ENCODE measurements at places on chromosomes 13 and 19.

GRCh38 chr13:112453207-112453829 is 77.2 kb downstream of the SPACA7 start:
- no peak for DNase-seq

DNA sequence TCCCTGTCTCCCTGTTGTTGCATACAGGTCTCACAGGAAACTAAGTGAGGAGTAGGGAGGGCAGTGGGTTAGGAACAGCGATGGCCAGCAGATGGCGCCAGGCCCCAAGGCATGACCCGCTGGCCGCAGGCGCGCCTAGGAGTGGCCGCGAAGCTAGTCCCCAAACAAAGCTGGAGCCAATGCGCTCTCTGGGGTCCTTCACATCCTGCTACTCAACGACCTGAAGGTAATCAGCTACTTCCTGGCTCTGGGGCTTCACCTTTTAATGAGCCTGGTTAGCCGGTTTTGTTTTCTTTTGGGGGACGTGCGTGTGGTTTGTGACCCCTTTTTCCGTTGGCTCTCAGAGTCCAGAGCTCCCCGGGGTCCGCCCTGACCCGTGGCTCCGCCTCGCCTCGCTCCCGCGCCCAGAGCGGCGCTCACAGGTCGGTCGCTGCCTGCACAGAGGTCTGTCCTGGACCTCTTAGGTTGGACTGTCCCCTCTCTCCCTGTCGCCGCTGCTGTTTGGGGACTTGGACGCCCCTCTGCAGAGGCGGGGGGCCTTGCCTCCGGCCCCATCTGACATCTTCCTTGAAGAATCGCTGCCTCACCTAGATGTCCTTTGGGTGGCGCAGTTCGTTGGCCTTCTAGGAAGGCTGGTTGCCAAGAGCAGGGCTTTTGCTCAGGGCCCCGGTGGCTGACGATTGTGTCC is 62.2 kb upstream of the GTF3A start:
- DNase-seq = peak; percentile 80

- DNase-seq = no peak
Observed at GRCh38 chr19:47021536-47022139, 2.0 kb downstream of the NPAS1 start.

GRCh38 chr13:109387471-109387870 is 398.9 kb downstream of the IRS2 start:
- no peak for DNase-seq

DNA sequence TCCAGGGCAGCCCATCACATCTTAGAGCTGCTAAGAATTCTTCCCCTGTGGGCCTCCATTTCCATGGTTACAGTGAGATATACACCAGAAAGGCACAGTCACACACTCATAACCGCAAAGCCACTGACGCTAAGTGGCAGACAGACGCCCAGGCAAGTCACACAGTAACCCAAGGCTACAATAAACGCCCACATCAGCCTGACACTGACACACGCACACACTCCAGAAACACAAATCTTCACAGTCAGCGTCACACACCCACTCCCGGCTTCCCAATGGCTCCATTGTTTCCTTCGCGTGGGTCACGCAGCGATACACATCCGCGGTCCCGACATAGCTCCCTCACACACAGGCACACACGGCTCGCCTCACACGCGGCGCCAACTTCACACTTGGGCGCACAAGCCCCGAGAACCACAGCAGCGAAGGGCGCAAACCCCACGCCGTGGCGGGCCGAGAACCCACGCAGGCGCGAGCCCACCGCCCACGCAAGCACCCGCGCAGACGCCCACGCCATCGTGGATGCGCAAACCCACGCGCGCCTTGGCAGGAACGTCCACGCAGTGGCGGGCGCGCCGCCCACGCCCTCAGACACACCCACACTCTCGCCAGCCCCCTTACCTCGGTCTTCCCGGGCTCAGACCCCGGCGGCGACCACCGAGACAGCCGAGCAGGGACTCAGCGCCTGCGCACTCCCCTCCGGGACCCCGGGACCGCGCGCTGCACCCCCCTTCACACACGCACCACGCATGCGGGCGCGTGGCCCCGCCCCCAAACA is at the start of gene ZNF667:
ZNF667 (minus strand) TSS at position 695 of the 778 bp plus-strand sequence. CDS start 14,975 bp downstream, outside the sequence.
- DNase-seq = peak; percentile 39

DNA sequence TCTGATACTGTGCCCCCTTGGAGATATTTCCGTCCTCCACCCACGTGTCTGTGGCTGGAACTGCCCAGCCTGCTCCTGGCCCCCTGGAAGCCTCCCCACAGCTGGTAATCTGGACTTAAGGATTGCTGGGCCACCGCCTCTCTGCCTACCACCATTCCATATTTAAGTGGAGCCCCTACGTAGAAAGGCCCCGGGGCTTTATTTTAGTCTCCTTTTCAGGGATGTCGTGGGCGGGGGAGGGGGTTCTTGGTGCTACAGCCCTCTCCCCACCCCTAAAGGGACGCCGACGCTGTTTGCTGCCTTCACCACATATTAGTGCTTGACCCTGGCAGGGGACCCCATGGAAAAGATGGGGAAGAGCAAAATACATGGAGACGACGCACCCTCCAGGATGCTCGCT is 2.7 kb upstream of the NOP53 start:
- DNase-seq = no peak

DNA sequence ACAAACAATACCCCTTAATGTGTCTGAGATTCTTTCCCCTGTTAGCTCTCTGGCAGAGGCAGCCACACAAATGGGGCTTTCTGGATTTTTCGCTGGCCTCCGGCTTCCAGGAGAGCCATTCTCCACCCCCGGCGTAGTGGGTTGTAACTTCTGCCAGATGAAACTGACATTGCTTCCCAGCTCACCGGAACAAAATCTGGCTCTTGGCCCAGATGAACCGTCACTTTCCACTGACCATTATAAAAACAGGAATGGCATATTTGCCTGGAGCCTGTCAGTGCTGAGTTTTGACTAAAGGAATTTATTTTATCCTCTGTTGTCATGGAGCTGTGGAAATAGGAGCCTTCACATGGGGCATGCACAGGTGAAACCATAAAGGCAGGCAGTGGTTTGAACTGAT is 120.6 kb upstream of the GPR12 start:
- DNase-seq = no peak

DNA sequence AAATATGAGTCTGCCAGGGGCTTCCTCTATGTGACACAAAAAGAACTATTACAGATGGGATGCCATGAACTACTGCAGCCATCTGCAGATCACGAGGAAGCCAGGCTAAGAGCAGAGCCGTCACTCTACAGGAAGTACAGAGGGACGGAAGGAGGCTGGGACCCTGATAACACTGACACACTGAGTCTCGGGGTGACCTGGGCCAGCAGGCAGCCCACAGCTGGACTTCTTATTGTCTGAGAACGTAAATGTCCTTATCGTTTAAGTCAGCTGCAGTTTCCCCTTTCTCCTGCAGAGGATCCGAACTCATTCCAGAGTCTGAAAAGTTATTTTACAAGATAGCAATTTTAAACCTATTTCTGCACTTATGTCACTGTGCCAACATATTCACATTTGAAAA is 20.7 kb downstream of the PARP4 start:
- DNase-seq = no peak

GRCh38 chr19:35041548-35042055 is at the start of gene HPN:
Gene HPN (plus strand): TSS chr19:35041721. CDS start chr19:35042507, 786 bp downstream.
- DNase-seq = no peak

DNA sequence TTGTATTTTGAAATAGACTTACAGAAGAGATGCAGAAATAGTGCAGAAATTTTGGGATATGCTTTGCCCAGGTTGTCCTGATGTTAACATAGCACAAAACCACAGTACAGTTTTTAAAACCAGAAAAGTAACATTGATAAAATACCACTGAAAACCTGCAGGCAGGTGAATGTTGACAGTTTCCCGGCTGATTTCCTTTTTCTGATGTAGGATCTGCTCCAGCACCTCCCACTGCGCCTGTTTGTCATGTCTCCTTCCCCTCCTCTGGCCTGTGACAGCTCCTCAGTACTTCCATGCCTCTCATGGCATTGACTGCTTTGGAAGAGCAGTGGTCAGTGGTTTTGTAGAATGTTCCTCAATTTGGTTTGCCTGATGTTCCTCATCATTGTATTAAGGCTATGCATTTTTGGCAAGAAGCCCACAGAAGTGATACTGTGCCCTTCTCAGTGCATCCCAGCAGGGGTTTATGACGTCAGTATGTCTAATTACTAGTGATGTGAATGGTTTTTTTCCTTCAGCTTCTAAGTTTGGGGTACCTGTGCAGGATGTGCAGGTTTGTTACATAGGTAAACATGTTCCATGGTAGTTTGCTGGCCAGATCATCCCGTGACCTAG is 31.0 kb downstream of the TDRD12 start:
- DNase-seq = no peak

- no peak for DNase-seq
Observed at GRCh38 chr19:43778651-43779050, 2.1 kb downstream of the KCNN4 start.

DNA sequence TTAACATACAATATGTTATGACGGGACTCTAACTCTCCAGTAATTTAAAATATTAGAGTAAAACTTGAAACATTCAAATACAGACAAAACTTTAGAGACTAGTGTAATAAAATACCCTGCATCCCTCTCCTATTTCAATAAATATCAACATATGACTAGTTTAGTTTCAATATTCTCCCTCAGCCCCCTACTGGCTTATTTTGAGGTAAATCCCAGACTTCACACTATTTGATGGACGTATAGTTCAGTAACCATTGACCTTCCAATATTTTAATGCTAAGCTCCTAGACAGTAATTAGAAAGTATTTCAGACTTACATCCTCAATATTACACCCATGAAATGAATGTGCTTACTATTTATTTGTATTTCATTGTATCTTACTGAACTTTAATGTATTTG is 180.7 kb upstream of the STARD13 start:
- DNase-seq = no peak

DNA sequence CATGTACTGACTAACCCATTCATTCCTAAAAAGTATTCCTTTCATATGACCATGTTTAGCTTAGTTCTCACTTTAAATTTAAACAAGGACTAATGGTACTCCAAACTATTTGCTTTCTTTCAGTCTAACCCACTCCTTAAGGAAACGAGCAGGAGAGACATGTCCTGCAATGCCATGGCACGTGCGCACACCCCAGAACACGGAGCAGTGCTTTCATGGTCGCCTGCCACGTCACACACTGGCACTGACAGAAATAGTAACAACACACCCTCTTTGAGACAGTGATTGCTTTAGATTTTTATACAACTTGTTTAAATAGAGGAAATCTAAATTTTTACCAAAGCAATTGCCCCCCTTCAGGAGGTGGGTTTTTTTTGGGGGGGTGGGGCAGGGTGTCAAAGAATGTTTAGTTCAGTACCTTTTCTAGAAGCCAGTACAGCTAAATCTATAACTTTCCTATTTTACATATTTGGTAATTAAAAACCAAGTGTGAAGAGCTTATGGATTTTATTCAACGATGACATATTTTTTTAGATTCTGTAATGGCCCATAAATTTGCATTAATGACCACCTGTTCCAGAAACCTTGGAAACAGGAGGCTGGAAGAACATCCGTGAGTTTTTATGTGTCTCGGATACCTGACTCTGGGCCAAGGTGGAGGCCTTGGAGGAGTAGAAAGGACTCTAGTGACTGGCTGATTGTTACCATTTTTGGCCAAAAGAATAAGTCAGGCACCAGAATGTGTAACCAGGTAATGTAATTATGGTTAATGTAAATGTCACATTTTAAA is 247.1 kb downstream of the DCT start:
- no peak for DNase-seq

GRCh38 chr13:26695891-26696311 is 64.7 kb downstream of the GPR12 start:
- no peak for DNase-seq

GRCh38 chr19:47658431-47659348 is 49.8 kb downstream of the BICRA start:
- DNase-seq = no peak

DNA sequence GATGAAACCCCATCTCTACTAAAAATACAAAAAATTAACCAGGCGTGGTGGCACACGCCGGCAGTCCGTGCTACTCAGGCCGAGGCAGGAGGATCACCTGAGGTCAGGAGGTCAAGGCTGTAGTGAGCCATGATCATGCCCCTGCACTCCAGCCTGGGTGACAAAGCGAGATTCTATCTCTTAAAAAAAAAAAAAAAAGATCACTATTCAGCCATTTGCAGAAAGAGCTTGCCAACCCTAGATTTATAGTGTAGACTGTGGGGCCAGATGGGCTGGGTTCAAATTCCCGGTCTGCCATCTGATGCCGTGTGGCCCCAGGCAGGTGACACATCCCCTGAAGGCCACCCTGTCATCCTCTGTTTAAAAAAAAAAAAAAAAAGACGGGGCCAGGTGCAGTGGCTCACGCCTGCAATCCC is 28.9 kb downstream of the SMIM24 start:
- DNase-seq = no peak

DNA sequence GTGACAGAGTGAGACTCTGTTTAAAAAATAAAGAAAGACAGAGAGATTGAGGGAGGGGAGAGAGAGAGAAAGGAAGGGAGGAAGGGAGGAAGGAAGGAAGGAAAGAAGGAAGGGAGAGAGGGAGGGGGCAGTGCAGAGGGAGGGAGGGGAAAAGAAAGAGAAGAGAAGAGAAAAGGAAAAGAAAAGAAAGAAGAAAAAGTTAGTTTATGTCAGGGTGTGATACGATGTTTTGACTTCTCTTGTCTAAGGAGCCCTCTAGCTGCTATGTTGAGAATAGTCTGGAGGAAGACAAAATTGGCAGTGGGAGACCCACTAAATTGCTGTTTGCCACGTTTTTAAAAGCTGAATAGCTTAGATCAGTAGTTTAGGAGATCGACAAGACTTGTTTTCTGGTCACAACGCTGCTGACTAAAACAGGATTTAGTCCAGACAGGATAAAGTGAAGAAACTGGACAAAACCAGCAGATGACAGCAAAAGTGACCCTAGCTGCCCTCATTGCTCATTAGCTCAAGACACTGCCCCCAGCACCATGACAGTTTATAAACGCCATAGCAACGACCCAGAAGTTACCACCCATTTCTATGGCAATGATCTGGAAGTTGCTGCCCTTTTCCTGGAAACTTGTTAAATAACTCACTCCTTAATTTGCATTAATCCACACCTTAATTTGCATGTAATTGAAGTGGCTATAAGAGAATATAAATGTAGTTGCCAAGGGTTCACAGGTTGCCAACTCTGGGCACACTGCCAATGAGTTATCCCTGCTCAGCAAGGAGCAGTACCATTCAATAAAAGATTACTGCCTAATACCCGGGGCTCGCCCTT is 11.1 kb downstream of the TEX101 start:
- DNase-seq = no peak

DNA sequence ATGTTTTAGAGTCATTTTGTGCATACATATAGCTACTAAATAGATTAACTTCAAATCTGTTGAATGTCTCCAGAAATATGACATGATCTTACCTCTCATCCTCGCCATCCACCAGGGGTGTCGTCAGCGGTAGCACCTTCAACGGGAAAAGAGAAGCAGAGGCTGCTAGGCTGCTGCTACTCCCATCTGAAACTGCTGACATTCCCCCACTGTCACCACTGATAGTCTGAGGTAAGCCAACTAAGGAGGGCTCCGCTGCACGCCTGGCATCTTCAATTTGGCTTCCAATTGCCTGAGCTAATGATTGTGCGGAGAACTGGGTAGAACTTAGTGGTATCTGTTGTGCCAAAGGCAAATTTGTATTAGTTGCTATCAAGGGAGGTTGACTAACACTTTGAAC is 3.1 kb downstream of the TSC22D1 start:
- DNase-seq = no peak

- no peak for DNase-seq
Observed at GRCh38 chr13:100389617-100390016, 199.0 kb downstream of the GGACT start.

All from activated CD4-positive, alpha-beta T cell treated with anti-CD3 and anti-CD28 coated beads, Interleukin-2, amount 10 ng/mL, durations not matched to agents 7 days and 5 days (primary cell).